ENCODE measurements at places on chromosomes 2 and 18.
A peak's percentile ranks its signal among the peaks of the same experiment; 100 is the strongest.

DNA sequence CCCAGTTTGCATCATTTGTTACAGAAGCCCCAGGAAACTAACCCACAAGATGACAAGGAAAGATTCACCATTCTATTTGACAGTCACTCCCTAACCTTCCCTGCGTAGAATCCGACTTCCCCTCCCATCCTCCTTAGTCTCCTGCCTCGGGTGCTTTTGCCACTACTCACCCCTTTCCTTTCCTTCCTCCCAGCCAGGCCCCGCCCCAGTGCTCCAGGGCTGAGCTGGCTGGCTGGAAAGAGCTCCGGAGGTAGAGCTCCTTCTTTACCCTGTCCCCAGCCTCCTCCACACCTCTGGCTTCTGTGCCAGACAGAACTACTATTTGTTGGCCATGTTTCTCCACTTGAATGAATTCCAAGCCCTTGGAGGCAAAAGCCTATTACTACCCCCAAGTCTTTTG lies 317.6 kb upstream of the NCKAP5 start:
- DNase-seq = no peak

GRCh38 chr2:240635998-240636547 lies 10.8 kb downstream of the GPR35 start:
- peak; percentile 29 for DNase-seq

- no peak for DNase-seq
Observed at GRCh38 chr2:233108611-233109490, 48.7 kb downstream of the INPP5D start.

DNA sequence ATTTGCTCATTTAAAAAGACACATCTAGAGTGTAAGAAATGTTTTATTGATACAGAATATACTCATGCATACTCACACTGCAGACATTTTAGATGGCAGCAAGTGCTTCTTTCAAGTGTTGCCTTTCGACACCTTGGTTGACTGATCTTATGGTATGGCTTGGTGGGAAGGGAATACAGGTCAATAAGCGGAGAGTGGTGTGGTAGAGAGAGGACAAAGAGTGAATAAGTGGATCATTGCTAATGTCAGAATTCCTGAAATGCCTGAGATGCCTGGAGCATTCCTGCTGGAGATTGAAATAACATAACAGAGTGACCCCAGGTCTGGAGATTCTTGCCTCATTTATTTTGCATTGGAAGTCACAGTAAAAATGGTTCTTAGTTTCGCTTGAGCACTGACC lies 76.7 kb downstream of the RND3 start:
- DNase-seq = no peak

- no peak for DNase-seq
Observed at GRCh38 chr2:85243101-85244072, 84.4 kb downstream of the TGOLN2 start.

GRCh38 chr18:54357082-54357659 lies 487 bp downstream of the STARD6 start:
- no peak for DNase-seq

GRCh38 chr18:37946324-37946723 lies 380.7 kb upstream of the CELF4 start:
- no peak for DNase-seq

DNA sequence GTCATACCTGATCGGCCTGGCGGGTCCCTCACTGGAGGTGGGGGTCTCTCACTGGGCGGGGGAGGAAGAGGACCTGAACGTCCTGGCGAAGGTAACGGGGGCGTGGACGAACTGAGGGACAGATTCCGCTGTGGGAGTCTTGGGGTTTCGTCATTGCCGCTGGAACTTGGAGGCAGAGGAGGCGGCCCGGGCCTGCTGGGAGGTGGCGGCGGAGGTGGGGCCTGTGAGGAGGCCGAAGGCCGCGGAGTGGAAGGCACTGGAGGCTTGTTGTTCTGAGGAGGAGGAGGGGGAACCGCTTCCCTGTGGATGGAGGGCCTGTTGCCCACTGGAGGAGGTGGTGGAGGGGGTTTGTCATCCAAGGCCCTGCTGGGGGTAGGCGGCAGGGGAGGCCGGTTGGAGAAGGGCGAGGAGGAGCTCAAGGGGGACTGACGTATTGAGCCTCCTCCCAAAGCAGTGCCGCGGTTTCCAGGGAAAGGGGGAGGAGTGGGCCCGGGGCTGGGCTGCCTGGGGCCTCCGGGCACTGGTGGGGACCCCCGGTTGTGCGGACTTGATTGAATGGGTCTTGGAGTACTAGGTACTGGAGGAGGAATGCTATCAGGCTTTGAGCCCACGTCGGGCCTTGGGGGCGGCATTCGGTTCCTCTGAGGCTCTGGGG lies 25.8 kb downstream of the WIPF1 start:
- no peak for DNase-seq

- no peak for DNase-seq
Observed at GRCh38 chr18:46950064-46950656, 32.8 kb downstream of the KATNAL2 start.

DNA sequence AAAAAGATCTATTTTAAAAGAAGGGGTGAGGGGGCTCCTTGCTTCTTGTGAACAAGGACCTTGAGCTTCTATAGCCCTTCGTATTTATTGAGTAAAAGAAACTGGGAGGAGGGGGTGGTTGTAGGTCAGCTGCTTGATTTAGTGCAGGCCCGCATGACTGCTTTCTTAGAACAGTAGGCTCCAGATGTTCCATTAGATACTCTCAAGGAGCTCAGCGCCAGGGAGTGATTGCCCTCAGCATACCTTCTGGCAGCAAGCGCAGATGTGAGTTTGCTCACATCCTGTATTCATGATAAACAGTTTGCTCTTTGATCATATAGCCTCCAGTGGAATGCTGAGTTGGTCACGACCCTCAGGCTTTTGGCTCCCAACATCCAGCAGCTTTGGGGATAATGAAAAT lies 108.9 kb upstream of the XPO1 start:
- no peak for DNase-seq

DNA sequence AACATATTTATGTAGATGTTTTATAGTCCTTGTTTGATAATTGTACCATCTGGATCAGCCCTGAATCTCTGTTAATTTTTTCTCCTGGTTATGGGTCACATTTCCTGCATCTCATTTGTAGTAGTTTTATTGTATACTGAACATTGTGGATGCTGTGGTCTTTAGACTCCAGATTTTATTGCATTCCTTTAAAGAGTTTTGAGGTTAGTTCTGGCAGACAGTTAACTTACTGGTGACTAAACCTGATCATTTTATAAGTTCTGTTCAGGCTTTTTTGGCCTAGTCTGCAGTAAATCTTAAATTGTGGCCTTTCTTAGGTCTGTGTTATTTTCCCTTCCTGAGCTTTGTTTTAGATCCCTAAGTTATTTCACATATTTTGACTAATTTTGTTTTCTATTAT lies 84.3 kb downstream of the FANCL start:
- DNase-seq = no peak

DNA sequence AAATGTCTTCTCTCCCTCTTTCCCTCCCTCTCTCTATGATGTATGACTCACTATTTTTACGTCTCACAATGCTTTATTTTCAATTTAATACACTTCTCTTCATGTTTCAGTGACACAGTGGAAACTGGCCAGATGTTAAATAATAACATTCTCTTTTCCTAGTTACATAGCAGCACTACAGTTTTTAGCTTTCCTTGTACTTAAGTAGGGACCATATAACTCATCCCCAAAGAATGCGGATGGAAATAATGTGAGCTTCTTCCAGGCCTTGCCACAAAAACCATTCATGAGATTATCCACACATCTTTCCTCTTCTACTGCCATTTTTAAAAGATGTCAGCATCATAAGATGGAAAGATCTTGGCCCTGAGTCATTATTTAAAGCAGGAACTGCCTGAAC lies 789.4 kb downstream of the LRP1B start:
- no peak for DNase-seq

DNA sequence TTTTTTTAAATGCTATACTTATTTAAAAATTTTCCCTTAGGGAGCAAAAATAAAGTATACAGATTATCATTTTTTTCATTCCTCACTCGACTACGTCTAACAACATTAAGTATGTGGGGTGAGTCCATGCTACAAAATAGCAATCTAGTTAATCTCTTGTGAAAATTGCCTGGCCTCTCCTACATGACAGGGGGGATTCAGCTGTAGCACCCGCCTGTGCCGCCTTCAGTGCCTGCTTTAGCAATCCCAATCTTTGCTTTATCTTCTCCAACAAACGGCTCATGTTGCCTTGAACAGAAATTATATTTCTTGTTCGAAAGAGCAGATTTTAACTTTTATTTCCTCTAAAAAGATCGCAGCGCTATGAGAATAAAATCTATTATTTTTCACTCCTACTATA lies 2.4 kb upstream of the SOX11 start:
- no peak for DNase-seq

GRCh38 chr2:64063924-64064331 lies 44.7 kb upstream of the VPS54 start:
- DNase-seq = no peak

DNA sequence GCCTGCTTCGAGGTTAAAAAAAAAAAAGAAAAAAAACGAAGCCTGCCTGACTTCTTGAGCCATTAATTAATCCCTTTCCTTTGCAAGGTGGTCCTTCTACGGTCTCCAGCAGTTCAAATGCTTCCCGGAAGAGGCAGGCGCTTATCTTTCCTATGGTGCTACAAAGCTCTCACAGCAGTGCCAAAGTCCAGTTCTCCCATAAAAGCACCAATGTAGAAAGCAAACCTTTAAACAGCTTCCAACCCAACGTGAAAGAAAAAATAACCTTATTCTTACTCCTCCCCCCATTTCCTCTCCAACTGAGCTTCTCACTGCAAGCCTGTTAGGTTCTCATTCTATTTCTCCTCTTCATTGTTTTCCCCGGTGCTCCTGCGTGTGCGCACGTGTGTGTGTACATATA lies 317.4 kb upstream of the SOX11 start:
- DNase-seq = no peak

GRCh38 chr2:136665736-136666135 lies 99.6 kb upstream of the THSD7B start:
- DNase-seq = no peak

DNA sequence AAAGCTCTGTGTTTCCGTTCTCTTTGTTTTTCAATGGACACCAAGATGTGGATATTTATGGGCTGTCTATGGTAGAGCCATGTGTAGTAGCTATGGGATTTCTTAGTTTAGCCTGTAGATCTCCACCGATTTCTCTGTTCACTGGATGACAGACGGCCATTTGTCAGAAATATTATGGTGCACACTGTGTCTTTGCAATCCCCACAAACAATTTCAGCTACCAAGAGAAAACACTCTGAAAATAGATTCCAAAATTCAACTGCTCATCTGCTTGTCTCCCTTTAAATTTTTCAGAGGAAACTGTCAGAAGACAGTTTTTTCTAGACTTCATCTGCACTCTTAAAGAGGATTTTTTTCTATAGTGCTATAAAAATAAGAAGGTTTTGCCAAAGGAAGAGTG lies 166.8 kb downstream of the CD226 start:
- DNase-seq = no peak

GRCh38 chr18:35045121-35045520 lies 3.9 kb downstream of the MAPRE2 start:
- no peak for DNase-seq

- DNase-seq = no peak
Observed at GRCh38 chr2:5742126-5742525, 49.9 kb downstream of the SOX11 start.

- no peak for DNase-seq
Observed at GRCh38 chr2:9767656-9768281, 75.5 kb upstream of the TAF1B start.

DNA sequence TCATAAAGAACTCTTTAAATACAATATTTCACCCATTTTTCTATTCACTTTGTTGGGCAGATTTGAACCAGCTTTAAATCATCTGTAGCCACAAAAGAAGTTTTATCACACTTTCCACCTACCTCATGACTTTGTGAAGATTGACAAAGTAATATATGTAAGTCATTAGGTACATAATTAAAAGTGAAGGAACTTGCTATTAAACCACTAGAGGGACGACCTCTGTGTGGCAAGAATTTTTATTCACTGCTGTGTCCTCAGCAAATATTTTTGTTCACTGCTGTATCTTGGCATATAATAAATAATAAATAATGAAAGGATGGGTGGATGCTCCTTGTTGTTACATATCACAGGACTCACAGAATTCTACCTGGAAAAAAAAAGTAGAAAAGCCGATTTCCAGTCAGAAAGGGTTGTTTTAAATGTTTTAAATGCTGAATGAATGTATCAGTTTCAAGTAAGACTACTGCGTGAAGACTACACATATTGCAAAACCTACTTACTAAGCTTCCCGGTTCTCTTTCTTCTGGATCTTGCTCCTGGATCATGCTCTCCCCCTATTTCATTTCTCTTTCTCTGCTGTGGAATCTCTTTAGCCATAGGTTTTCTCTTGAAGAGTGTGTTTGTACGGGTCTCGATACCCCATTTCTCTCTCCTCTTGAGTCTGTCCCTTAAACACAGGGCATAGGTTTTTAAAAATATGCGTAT lies 44.8 kb downstream of the KCMF1 start:
- no peak for DNase-seq

- DNase-seq = no peak
Observed at GRCh38 chr2:101731221-101732054, 33.9 kb downstream of the MAP4K4 start.

- DNase-seq = no peak
Observed at GRCh38 chr2:203585516-203585915, 50.4 kb upstream of the RAPH1 start.

GRCh38 chr2:28363686-28364280 lies 28.9 kb upstream of the FOSL2 start:
- no peak for DNase-seq

GRCh38 chr2:141271346-141271745 lies 859.5 kb downstream of the LRP1B start:
- no peak for DNase-seq

DNA sequence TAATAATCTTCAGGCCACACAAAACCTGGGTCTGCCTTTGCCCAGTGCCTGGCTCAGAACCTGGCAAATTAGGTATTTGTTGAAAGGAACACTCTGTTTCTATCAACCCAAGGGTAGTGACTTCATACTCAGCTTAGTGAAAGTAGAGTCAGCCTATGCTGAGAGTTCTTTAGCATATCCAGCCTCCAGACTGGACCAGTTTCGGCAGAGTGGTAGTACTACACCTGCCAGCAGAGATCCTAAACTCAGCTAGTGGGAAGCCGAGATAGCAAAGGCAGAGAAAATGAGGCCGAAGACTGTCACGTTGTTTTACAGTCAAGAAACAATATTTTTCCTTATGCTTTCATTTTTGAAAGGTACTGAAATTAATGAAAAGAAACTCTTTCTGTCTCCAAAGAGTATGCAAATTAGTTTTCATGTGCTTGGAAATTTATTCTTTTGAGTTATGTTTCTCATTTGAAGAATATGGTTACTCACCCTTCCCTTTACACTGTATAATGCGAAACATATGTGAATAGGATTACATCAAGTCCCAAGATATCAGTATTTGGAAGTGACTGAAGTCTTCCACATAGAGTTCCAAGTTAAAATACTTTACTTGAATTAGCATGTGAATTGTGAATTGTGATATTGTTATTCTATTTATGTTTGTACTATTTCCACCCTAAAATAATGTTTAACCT lies 52.2 kb upstream of the UGP2 start:
- DNase-seq = no peak

- DNase-seq = no peak
Observed at GRCh38 chr2:160614391-160614790, 120.8 kb upstream of the RBMS1 start.

- DNase-seq = no peak
Observed at GRCh38 chr18:58881477-58881876, 16.8 kb downstream of the ZNF532 start.
